Activated naive CD8-positive, alpha-beta T cell treated with anti-CD3 and anti-CD28 coated beads, Interleukin-2, amount 10 ng/mL, durations not matched to agents 7 days and 5 days (primary cell): ENCODE measurements at places on chromosomes 6 and 20.

DNA sequence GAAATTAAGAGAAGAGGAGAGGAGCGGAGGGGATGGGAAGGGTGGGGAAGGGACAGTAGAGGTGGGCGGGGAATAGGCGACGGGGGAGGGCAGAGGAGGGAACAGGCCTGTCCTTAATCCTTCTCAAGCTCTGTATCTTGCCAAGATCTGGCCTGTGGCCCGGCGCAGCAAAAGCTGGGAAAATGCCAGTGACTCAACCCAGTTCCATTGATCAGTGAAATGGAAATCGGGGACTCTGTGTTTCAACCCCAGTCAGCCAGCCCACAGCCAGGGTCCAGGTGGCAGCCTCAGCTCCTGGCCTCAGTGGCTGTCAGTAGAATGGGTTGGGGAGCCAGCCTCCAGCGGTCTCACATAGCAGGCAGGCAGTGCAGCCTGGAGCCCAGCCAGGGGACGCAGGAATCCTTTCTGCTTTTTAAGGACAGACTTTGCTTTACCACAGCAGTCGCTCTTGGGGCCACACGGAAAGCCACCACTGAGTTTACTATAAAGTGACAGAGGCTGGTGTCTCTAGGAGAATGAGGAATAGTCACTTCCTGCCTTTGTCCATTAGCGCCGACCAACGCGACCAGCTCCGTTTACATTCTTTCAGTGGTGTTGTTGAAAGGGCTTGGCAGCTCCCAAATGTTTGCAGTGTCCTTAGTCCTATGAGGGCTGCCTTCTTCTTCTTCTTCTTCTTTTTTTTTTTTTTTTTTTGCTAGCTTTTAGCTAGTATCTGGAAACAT is 128.0 kb downstream of the RIN2 start:
- H3K27me3 ChIP-seq: peaks cover 10% of the 10 kb centered on the region
- DNase-seq: no peak
- H3K4me1 ChIP-seq: no peaks in the 10 kb centered on the region
- H3K4me3 ChIP-seq: no peak overlapping the region
- no peaks in the 10 kb centered on the region for H3K36me3 ChIP-seq
- no peak overlapping the region for H3K27ac ChIP-seq

GRCh38 chr6:8875986-8876385 is 440.6 kb upstream of the SLC35B3 start:
- H3K27ac ChIP-seq: no peak overlapping the region
- H3K4me1 ChIP-seq: no peaks in the 10 kb centered on the region
- H3K27me3 ChIP-seq: no peaks in the 10 kb centered on the region
- H3K36me3 ChIP-seq: no peaks in the 10 kb centered on the region

GRCh38 chr6:137877113-137877512 is 10.1 kb downstream of the TNFAIP3 start:
- no peak overlapping the region for H3K4me3 ChIP-seq
- H3K36me3 ChIP-seq: peaks cover 50% of the 10 kb centered on the region
- DNase-seq: no peak
- no peak overlapping the region for H3K27ac ChIP-seq
- H3K27me3 ChIP-seq: no peaks in the 10 kb centered on the region

- no peak overlapping the region for H3K4me3 ChIP-seq
- peaks cover 3% of the 10 kb centered on the region for H3K36me3 ChIP-seq
- peaks cover 7% of the 10 kb centered on the region for H3K27me3 ChIP-seq
- no peak overlapping the region for H3K27ac ChIP-seq
- peaks cover 3% of the 10 kb centered on the region for H3K4me1 ChIP-seq
These were observed 174.2 kb downstream of the DLL1 start for GRCh38 chr6:170116636-170117035.

GRCh38 chr6:95740157-95740556 is 162.8 kb downstream of the MANEA start:
- H3K4me1 ChIP-seq: no peaks in the 10 kb centered on the region
- H3K36me3 ChIP-seq: no peaks in the 10 kb centered on the region
- no peaks in the 10 kb centered on the region for H3K27me3 ChIP-seq
- no peak for DNase-seq
- H3K27ac ChIP-seq: no peak overlapping the region

- no peaks in the 10 kb centered on the region for H3K36me3 ChIP-seq
- no peak overlapping the region for H3K27ac ChIP-seq
- H3K4me3 ChIP-seq: no peak overlapping the region
- peaks cover 24% of the 10 kb centered on the region for H3K27me3 ChIP-seq
These were observed 176.4 kb upstream of the CST7 start for GRCh38 chr20:24772667-24773066.
